NCI-H460 (cell line): ENCODE measurements at places on chromosomes 6 and 20.

DNA sequence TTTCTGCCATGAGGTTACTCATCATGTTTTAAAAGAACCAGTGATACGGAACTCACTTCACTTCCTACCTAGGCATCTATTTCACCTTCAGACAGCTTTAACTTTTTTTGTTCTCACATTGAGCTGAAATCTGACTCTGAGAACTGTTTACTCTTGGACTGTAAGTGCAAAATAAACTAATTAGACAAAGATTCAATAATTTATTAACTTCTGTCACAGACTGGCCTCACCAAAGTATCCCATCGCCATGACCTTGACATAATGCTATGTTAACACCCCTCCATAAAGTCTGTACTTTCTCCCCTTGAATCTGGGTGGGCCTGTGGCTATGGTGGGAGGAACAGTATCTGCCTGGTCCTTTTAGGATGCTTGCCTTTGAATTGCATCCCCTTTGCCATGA is 448.1 kb downstream of the CBLN4 start:
- DNase-seq, result no peak

DNA sequence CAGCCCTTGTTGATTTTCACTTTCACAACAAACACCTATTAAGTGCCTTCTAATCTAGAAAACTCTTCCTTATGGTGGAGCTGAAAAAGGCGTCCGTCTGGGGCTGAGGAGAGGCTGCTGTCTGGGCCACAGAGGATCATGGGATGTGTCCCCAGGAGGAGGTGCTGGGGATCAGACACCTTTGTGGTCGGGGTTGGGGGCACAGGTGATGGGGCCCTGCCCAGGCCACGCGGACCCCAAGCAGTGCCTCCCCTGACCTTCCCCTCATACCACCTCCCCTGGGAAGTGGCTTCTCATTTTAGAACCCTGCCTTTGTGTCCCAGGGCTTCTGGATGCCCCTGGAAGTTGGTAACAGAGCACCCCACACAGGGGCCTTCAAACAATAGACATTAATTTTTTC is 41.1 kb downstream of the SUN5 start:
- DNase-seq, result no peak

DNA sequence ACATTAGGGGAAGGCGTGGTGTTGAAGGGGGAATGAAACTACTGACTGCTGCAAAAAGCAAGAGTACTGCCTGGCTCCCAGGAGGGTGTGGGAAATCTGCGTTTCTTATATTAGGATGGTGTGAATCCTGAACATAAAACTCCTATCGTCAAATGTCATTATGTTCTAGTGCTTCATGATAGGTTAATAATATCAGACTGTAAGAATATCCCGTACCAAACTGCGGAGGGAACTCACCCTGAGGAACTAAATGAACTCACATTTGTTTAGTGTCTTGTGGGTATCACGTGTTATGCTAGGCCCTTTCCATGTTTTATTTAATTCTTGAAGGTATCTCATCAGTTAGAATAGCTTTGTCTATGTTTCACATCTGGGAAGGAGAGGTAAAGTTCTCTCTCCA is 610.7 kb downstream of the QKI start:
- DNase-seq, result no peak

- no peak for DNase-seq
Observed at GRCh38 chr6:43788301-43788700, 18.3 kb downstream of the VEGFA start.

DNA sequence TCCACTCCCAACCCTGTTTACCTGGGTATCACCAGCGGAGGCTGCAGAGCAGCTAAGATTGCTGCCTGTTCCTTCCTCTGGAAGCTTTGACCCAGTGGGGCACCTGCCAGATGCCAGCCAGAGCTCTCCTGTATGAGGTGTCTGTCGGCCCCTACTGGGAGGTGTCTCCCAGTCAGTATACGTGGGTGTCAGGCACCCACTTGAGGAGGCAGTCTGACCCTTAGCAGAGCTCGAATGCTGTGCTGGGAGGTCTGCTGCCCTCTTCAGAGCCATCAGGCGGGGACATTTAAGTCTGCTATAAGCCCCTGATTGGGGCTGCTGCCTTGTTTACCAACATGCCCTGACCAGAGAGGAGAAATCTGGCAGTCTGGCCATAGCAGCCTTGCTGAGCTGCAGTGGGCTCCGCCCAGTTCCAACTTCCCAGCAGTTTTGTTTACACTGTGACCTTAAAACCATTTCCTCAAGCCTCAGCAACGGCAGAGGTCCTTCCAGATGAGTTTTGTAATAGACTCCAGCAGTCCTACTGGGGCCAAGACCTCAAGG is 2.8 kb downstream of the RAET1E start:
- no peak for DNase-seq

DNA sequence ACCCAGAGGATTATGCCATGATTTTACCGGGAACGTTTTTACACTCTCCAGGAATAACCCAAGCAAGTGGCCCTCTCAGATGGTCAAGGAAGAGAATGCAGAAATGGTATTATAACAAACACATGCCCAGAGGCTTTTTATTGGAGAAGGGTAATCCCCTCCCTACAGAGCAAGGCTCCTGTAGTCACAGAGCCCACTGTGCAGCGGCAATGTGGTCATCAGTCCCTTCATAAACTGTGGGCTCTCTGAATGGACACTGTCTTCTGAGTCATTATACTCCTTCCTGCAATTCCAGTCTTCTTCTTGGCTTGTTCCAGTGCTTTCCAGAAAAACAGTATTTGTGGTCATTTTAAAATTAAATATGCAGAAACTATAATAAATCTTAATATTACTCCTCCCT is 74.7 kb downstream of the LAMA4 start:
- DNase-seq, result no peak

GRCh38 chr6:73585566-73586415 is 65.0 kb upstream of the EEF1A1 start:
- DNase-seq, result peak; percentile 66

DNA sequence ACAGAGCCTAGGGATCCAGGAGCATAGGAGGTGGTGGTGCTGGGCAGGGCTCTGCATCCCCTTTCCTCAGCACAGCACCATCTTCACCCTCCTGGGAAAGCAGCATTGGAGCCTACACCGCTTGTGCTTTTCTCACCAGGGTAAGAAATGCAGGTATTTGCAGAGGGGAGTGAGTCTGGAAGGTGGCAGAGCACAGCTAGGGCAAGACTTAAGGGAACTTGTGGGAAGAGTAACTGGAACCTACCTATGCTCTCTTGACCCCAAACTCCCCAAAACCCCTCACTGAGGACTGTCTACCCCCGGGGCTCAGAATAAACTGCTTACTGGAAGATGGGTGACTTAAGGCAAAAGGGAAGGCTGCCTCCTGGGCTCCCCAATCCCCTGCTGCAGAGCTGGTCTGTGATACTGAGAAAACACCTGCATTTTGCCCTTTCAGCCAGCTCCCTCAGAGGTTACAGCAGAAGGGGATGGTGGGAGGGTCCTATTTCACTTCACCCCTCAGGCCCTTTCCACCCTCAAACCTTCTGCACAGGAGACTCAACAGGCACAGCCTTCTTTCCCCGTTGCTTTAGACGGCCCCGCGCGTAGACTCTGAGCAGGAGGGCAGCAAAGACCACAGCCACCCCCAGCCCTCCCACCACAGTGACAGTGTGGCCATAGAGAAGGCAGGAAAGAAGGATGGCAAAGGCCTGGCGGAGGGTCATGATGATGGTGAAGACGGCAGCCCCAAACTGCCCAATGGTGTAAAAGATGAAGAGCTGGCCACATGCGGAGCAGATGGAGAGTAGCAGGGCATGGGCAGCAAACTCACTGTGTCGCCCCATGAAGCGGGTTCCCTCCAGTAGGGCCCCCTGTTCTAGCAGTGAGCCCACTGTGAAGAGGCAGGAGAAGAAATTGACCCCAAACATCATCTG is 2.9 kb downstream of the SLC35B2 start:
- no peak for DNase-seq

DNA sequence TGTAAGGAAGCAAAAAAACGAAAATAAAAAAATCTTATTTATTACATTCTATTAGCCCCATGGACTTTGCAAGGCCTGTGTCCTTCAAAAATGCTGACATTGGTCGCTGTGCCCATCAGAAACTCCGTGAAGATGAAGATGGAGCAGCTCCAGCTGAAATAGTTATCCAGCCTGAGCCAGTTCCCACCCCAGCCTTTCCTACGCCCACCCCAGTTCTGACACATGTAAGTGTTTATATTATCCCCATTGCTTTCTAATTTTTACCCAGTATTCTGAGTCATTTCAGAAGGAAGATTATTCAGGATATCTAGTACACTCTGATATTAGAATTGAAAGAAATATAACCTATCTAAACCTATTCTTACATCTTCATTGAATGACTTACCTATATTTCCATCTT is 217.7 kb downstream of the ARHGAP18 start:
- no peak for DNase-seq

GRCh38 chr6:54970337-54970736 is 123.8 kb downstream of the FAM83B start:
- no peak for DNase-seq

- DNase-seq, result no peak
Observed at GRCh38 chr6:33875141-33875581, 71.4 kb upstream of the MLN start.

- no peak for DNase-seq
Observed at GRCh38 chr20:34072076-34072475, 40.0 kb downstream of the EIF2S2 start.

GRCh38 chr20:5150226-5151076 is 23.6 kb downstream of the CDS2 start:
- DNase-seq, result no peak

DNA sequence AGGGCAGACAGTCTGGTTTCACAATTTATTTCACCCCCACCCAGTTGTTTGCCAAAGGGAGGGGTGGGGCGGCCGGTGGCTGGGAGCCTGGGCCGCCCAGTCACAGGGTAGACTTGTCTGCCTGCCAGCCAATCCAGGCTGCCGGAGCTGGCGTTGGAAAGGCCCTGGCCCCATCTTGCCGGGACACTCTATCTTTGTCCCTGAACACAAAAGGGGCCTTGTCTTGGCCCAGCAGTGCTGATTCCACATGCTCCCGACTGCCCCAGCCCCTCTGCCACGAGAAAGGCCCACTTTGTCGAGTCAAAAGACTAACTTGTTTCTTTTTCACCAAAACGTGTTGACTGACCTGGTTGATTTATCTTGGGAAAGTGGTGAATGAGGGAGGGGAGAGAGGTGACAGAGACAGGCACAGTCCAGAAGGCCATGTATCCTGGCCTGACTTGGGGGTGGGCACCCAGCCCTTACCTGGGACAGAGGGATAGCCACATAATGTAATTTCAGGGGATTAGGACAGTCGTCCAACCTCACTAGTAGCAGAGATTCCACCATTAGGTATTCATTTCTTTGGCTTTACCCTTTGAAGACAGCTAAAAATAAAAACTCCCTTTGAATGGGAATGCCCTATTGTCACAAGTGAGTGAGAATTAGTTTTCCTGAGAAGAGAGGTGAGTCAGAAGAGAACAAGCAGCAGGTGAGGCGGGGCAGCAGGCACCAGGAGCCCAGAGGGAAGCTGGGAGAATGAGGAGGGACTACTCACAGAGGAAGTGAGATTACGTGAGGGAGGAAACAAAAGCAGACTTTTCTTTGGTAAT is 67.0 kb upstream of the SIRPA start:
- DNase-seq, result peak; percentile 17

DNA sequence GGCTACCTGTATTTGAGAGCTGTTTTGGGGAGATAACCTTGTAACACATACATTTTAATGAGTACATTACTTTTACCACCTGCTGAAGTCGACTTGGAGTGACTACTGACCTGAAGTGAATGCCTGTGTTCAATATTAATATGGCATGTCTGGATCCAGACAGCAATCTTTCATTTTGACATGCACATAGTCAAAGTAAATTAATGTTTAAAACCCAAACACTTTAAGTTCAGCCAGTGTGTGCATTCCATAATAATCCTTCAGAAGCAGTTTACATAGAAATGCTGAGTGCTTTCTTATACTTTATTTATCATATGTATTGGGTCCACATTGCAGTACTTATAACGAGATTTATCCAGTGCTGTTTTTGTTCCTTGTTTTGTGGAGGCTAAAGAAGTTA is 38.0 kb downstream of the CDKAL1 start:
- no peak for DNase-seq

GRCh38 chr20:41538810-41539596 is 79.2 kb downstream of the CHD6 start:
- no peak for DNase-seq

GRCh38 chr20:11917663-11918062 is at the start of gene BTBD3:
TSS of gene BTBD3 (plus strand) at chr20:11917893. CDS start at chr20:11918276, 383 bp downstream.
- no peak for DNase-seq

GRCh38 chr20:1313236-1313964 is 15.5 kb downstream of the SDCBP2 start:
- peak; percentile 68 for DNase-seq

DNA sequence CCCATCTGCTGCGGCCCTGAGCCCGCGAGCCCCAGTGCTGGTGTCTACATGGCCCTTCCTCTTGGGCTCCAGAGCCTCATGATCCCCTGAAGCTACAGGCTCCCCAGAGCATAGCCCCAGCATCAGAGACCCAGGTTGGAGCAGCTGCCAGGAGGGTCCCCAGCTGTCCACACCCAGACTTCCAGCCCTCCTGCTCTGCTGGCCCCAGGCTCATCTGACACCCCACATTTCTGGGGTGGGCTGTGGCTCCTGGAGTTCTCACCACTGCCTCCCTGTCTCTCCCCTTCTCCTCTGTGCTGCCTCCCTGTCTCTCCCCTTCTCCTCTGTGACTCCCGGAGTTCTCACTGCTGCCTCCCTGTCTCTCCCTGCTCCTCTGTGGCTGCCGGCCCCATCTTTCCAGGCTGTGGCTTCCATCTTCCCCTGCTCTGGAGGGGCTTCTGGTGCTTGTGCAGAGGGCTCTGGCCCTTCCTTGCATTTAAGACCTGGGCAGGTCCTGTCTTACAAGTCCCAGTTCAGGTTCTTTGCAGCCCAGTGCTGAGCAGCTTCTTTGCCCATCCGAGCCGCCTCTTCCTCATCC is 108.1 kb downstream of the ERMARD start:
- DNase-seq, result no peak

DNA sequence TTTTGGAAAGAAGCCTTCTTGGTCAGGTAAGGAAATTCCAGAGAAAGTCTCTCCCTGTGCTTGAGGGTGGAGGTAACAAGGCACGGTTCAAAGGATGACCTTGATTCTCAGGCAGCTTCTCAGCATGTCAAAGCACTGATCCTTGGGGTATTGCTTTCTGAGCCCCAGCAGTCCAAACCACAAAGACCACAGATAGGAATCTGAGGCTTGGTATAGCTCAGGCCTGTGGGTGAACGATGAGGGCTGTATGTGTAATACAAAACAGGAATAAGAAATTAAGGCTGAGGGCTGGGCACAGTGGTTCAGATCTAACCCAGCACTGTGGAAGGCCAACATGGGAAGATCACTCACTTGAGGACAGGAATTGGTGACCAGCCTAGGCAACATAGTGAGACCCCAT is 70.2 kb upstream of the SLC22A1 start:
- DNase-seq, result no peak
